ENCODE measurements at places on chromosomes 13 and 19. TPM values are rescaled to one million over a fixed set of nuclear protein-coding genes. Genes with fewer than 3 reads are reported as not detected.

DNA sequence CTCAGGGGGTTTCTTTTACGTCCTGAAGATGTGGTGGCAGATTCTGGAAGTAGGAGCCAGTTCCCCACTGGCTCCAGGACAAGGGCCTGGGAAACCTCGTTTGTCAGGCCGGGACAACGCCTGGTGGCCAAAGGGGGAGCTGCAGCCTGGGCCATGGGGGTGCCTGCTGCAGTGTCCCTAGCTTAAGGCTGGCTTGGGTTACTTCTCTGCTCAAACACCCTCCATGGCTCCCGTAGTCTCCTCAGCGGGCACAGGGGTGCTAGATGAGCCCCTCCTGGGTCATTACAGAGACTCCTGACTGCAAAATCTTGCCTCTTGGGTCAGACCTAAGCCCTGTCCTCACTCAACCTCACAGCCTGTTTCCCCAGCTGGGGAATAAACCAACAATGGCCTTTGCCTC is 14.7 kb downstream of the CILP2 start:
- no peak overlapping the region for H3K27ac ChIP-seq
- no peak for DNase-seq
- no peak overlapping the region for H3K4me3 ChIP-seq
- no peaks in the 10 kb centered on the region for H3K36me3 ChIP-seq
- no peaks in the 10 kb centered on the region for H3K27me3 ChIP-seq
- no peaks in the 10 kb centered on the region for H3K4me1 ChIP-seq

DNA sequence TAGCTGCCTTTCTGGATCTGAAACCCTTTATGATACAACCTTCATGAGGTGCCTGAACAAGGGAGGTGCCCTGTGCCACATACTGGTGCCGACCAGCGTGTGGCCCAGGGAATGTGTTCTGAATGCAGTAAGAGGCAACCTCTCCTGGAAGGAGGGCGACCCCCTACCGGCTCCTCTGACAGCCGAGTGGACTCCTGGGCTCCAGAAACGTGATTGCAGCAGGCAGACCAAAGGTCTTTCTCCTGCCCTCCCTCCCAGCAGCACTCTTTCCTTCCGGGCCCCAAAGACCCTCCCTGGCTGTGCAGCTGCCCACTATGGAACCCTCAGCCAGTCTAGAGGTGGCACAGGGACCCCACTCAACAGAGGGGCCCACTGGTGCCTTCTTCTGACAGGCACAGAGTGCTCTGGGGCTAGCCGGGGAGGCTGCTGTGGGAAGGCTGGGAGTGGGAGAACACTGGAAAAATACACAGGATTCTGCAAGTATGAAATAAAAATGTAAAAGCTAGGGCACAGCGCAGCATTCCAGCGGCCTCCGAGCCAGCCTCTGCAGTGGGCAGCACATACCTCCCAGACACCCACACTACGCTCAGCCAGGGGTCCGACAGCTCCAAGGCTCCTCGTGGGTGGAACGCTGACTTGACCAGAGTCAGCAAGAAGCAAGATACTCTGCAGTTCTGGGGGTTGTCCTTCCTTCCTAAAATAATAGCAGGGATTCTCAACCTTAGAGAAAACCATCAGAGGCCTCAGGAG is 14.9 kb downstream of the SH3GL1 start:
- no peak overlapping the region for H3K4me3 ChIP-seq
- peaks cover 12% of the 10 kb centered on the region for H3K36me3 ChIP-seq
- peaks cover 15% of the 10 kb centered on the region for H3K4me1 ChIP-seq
- no peaks in the 10 kb centered on the region for H3K27me3 ChIP-seq
- H3K27ac ChIP-seq: no peak overlapping the region

- H3K4me3 ChIP-seq: no peak overlapping the region
- H3K27ac ChIP-seq: no peak overlapping the region
- H3K27me3 ChIP-seq: peaks cover 3% of the 10 kb centered on the region
- H3K4me1 ChIP-seq: no peaks in the 10 kb centered on the region
These were observed 66.8 kb downstream of the SOX1 start for GRCh38 chr13:112133499-112134390.

Gene TMPRSS9
- total RNA-seq: not detected

Gene ANGPTL4
- 2.3 TPM for total RNA-seq

Data from activated T-helper 1 cell treated with anti-CD3 and anti-CD28 coated beads, Interleukin-12 subunit alpha, Interleukin-12 subunit beta, Interleukin-2, Interleukin-4 antibody, amounts not matched to agents 30 ng/mL and 10 ng/mL and 1 ng/mL, durations not matched to agents 14 hours and 24 hours and 36 hours (primary cell).